ENCODE measurements at places on chromosomes 1 and 21.

GRCh38 chr21:17406202-17406601 lies 106.6 kb upstream of the CXADR start:
- no peak for DNase-seq

DNA sequence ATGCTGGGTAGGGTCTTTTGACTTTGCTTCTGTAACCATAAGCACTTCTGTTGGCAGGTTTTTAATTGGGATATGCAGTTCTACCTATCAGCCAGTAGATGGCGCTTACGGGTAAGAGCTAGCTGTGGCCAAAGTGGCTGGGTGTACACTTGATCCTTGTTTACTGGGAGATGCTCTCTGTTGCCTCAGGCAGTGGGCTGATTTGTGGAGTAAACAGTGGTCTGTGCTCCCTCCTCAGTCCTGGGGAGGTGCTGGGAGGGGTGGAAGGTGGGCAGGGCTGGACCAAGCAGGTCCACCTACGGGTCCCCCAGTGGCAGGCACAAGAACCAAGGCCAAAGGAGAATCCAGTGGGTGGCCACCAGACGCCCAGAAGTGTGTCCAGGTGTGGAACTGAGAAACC lies 43.4 kb downstream of the RALGPS2 start:
- peak; percentile 37 for DNase-seq

DNA sequence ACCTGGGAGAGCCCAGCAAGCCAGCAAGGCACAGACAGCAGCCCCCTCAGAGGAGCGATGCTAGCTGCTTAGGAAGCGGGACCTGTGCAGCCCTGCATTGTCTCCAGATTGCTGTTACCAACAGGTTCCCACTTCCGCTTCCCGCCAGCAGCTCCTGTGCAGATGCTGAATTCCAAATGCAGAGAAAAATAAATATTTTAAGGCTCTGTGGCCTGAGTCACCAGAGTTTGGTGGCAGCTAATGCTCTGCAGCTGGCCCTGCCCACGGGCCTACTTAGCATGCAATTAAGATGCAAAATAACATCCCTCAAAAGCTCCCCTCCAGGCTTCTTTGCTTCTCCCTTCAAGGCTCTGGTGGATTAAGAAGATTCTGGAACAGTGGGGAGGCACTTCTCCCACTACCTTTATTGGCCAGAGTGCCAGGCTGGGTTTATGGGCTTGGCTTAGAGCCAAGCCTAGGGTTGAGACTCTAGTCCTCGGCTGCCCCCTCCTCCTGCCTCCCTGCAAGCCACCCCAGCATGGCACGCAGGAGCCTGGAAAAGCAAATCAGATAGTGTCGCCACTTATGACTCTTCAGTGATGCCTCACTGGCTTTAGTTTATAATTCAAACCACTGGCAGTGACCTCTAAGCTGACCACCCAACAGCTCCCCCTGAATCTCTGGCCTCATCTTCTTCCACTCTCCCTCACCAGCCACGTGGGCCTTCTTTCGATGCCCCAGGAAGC lies 207.1 kb upstream of the ZC3H12A start:
- DNase-seq: no peak

DNA sequence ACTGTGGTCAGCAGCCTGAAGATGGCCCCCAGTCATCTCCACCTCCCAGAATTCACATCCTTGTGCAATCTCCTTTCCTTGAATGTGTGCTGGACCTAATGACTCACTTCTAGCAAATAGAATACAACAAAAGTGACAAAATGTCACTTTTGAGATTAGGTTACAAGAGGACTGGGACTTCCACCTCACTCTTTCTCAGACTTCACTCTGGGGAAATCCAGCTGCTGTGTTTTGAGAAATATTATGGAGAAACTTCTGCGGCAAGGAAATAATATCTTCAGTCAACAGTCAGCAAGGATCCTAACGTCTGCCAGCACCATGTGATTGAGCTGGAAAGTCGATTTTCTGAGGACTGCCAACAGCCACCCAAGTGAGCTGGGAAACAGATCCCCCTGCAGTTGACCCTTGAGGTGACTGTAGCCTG lies 70.5 kb upstream of the GADD45A start:
- DNase-seq: no peak

GRCh38 chr1:177487481-177487880 lies 316.7 kb downstream of the BRINP2 start:
- no peak for DNase-seq

GRCh38 chr1:191174298-191174697 lies 696.6 kb upstream of the BRINP3 start:
- no peak for DNase-seq

GRCh38 chr1:20404466-20404865 lies 81.5 kb downstream of the CAMK2N1 start:
- DNase-seq: no peak

DNA sequence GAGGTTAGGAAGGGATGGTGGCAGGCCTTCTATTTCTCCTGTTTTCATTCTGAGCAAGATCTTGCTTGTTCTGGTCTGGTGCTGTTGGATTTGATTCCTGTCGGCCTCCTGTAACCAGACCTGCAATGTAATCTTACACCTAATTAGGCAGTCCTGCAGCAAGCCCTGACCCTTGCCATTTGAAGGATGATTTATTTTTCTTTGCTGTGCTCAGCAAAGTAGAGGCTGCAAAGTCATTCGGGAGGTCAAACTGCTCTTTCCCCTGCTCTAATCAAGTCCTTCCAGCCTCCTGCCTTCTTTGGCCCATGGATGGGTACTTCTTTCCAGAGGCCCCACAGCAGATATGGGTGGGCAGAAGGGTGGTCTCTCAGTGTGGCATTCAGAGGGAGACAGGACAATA lies 417.7 kb upstream of the USP24 start:
- DNase-seq: no peak

DNA sequence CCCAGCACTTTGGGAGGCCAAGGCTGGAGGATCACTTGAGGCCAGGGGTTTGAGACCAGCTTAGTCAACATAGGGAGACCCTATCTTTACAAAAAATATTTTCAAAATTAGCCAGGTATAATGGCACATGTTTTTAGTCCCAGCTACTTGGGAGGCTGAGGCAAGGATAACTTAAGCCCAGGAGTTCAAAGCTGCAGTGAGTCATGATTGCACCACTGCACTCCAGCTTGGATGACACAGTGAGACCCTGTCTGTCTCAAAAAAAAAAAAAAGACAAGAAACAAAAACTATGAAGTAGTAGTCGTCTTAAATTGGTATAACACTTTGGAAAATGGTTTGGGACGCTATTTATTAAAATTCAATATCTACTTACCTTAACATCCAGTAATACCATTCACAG lies 7.7 kb downstream of the AIM2 start:
- no peak for DNase-seq

GRCh38 chr1:203152158-203153034 lies 23.2 kb downstream of the MYBPH start:
- DNase-seq: no peak

GRCh38 chr1:99532276-99532580 lies 113.7 kb upstream of the PALMD start:
- no peak for DNase-seq

- no peak for DNase-seq
Measured at GRCh38 chr1:109622137-109622892, 2.7 kb downstream of the AMPD2 start.

- DNase-seq: no peak
Measured at GRCh38 chr1:60298290-60298689, 224.7 kb upstream of the C1orf87 start.

GRCh38 chr1:20376880-20377494 lies 86.3 kb downstream of the VWA5B1 start:
- peak; percentile 84 for DNase-seq

GRCh38 chr1:161185732-161186311 lies 8.5 kb upstream of the B4GALT3 start:
- no peak for DNase-seq

DNA sequence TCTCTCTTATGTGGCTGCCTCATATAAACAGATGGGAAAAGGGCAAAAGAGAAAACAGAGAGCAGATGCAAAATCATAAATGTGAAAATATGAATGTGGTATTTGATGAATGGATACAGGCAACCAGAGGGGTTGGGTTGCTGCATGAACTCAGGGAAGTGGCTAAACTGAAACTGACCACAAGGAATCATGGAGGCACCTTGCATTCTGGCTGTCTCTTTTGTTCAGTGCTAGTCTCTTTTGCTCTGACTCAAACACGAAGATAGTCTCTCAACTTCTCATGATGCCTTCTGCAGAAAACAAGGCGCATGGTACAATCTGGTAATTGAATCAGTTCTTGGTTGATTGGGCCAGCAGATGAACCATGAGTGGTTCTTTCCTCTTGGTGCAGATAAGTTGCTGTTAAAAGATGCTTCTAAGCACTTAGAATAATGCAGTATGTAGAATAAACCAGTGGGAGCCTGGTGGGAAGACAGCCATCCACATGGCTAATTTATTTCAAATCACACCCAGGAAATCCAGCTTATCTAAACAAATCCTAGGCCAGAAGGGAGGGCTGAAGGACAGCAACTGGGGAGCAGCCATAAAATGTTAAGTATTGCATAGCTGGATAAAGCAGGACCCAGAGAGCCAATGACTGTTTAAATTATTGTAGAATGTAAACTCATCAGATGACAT lies 64.2 kb downstream of the HLX start:
- DNase-seq: no peak

DNA sequence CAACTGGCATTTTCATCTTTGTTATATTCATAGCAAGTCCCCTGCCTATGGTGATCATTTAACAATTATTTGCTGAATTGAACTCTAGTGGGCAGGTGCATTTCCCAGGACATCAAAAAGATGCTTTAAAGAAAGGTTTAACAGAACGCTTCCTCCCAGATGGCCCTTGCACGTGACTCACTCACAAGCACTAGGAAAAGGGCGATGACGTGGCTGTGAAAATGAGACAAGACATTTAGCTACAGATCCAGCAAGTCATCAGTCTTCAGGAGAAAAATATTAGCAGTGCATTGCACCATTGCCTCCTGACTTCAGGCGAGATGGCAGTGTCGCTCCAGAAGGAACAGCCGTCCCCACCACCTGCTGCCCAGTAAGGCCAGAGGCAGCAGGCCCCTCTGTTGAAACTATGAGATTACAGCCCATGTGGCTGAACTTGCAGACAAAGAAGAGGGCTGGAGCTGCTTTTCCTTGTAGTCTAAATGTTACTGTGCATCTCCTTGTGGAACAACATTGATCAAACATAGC lies 37.2 kb downstream of the DSCAM start:
- DNase-seq: no peak

GRCh38 chr1:151060657-151061421 lies 642 bp downstream of the MLLT11 start:
- DNase-seq: no peak

DNA sequence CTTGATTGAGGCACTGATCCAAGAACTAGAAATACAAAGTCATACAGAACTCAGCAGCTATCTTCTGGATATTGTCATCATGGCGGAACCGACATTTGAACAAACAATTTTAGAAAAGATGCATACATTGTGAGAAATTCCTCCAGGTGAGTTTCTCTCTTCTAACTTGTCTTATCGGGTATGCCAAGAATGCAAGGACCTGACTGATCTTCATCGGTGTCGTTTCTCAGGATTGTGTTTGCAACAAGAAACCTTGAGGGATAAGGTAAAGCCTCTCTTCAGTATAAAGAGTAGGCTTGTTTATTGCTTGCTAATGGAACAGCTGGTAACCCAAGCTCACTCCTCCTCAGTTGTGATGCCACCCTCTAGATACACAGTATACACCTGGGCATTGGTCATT lies 62.2 kb downstream of the NME7 start:
- no peak for DNase-seq

DNA sequence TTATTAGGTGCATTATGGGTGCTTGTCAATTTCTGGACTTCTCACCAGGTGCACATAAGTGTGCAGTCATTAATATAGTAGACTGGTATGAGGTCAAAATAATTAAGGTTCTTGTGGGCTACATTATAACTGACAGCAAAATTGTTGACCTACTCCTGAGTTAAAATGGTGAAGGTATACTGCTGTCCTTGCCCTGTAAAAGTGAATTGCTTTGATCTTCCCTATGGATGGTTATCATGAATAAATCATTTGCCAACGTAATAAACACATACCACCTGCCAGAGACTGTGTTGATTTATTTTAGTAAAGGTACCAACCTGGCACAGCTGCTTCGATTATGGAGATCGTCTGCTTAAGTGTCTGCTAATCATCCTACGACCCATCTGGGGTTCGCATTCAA lies 201.6 kb upstream of the KCNK2 start:
- DNase-seq: no peak

DNA sequence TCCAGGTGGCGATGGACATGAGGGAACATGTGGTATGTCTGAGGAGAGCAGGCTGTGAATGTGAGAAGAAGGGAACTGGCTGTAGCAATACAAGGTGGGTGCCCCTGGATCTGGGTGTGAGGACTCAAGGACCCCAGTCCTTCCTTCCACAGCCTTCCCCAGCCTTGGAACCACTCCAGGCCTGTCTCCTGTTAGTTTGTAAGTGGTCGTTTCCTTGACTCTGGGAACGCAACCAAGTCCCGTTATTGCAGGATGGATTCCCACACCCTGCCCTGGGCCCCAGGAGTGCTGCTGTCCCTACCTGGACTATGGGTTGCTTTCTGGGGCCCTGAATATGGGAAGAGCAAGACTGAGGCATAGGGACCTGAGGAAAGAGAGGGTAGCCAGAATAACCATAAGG lies 47.2 kb upstream of the VANGL1 start:
- no peak for DNase-seq

DNA sequence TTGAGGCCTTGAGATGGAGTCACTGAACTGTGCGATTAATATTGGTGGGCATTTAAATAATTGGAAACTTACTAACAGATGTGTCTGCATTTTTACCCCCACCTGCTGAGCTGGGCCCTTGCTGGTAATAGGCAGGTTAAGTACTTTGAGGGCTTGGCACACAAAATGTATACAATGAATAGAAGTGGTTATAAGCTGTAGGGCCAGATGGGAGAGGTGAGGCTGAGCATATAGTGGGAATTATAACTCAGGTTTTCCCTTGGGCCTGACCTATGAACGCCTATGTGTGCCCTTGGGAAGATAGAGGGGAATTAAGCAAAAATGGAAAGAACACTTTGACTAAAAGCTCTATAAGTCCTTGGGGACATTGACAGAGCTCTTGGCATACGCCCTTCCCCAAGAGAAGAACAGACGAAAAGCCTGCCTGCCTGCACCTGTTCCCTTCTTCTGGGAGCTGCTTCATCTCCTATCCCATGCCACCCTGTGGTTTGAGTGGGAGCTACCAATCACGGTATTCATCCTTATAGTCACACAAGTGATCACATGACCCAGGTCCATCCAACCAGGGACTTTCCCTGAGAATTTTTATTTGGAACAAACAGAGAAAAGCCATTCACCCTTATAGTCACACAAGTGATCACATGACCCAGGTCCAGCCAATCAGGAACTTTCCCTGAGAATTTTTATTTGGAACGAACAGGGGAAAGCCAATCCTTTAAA lies 260.7 kb upstream of the CSF3R start:
- DNase-seq: no peak

All from activated T-cell treated with anti-CD3 and anti-CD28 coated beads, Interleukin-2, amount 50 U/mL, for 48 hours (primary cell).